ENCODE measurements at places on chromosomes 16 and 17.

DNA sequence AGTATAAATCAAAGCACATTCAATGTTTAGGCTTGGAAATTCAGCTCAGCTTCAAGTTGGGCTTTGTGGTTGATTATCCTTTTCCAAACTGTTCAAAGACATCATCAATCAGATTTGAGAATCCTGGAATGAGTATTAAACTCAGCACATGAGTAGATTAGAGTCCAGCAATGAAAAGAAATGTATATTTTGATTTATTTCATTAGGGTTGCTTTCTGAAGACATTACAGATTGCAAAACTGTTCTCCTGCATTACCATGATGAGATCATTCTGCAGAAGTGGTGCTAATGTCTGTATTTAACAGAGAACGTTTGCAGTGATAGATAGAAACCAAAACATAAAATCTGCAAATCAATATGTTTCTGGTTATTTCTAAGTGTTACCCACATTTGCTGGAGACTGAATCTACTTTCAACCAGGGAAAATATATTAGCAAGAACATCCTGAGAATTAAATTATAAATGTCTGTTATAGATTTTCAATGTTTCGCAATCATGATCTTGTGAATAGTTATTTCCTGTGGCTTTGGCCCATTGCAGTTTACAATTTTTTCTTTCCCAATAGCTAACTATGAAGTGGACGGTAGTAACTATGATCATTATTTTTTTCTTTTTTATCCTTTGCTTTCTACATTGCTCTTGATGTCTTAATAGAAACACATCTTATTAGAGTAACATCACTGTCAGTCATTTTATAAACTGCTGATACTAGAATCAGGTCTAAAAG is 1125.7 kb upstream of the GOT2 start:
- DNase-seq = no peak

DNA sequence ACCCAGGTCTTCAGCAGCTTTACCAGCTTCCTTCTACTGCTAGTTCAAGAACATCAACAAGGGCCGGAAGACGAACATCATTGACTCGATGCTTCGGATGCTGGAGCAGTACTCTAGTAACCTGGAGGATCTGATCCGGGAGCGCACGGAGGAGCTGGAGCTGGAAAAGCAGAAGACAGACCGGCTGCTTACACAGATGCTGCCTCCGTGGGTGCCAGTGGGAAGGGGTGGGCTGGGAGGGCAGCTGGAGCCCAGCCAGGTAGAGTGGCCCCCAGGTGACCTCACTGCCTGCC is 12.1 kb downstream of the GUCY2D start:
- no peak for DNase-seq

- no peak for DNase-seq
These were observed 2.2 kb upstream of the PLEKHH3 start for GRCh38 chr17:42678951-42679491.

DNA sequence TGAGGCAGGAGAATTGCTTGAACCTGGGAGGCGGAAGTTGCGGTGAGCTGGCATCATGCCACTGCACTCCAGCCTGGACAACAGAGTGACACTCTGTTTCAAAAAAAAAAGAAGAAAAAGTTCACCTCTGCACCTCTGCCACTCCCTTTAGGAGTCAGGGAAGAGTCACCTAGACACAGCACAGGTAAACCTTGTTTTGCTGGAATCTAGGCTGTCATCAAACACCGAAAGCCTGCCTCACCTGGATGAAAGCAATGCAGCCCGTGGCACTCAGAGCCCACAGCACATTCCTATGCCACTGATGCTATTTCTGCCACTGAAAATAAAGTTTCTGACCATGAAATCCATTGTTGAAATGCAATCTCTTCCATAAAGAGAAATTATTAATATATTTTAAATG is 22.2 kb downstream of the CFAP52 start:
- DNase-seq = no peak

DNA sequence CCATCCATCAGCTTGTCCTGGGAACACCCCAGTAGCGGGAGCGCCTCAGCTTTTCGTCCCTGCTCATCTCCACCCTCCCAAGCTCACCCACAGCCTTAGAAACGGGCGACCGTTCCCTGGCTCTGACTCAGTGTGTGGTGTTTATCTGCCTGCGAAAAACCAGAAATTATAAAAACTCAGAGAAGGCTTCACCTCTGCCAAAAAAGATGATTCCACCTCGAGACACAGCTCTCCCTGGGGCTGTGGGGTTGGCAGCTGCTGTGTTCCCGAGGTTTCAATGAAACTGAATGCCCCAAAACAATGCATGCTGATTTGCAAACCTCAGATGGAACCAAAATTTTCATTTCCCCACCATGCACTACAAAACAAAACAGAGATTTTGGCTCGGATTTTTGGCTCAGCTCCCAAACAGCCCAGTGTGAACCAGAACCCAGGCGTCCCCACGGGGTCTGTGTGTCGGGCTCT is 62.4 kb upstream of the MED9 start:
- DNase-seq = no peak

DNA sequence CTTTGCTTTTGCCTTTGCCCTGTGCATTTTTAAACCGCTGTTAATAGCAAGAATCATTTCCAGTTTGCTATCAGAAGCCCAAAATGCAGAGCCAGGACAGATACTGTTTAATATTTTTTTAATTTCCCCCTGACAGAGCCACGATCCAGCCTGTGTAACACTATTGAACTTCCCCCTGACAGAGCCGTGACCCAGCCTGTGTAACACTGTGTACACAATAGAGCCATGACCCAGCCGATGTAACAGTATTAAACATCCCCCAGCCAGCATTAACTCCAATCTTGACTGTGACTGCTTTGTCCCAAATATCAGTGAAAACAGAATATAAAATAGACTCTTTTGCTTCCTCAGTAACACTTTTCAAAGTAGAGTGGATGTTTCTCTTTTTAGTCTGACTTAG is 607.9 kb upstream of the CDH5 start:
- DNase-seq = no peak

GRCh38 chr17:45168991-45169752 is 7.5 kb downstream of the HEXIM2 start:
- no peak for DNase-seq

GRCh38 chr17:79412110-79412509 is 198.7 kb downstream of the RBFOX3 start:
- DNase-seq = no peak

DNA sequence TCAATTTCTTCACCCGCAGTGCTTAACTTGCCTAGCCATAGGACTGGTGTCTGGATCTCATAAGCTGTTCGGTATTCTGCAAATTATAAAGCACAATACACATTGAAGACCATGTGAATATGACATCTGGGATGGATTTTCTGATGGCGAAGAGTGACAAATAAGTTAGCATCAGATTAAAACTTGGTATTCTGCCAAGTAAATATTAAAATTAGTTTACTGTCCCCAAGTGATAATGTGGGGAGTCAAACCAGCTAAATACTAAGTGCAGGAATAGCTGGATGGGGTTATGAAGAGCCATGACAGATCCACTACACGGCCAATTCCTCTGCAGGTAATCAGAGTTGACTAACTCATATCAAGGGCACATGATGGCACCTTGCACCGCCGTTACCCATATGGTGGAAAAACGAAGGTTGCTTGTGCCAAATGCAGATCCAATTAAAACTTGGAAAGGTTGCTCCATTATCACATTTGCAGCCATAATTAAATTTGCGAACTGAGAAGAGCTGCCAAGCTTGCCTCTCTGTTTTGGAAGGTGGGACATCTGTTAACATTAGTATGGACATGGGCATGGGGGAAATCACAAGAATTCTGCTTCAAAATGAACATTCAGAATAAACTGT is 114.9 kb upstream of the TOM1L1 start:
- DNase-seq = no peak

DNA sequence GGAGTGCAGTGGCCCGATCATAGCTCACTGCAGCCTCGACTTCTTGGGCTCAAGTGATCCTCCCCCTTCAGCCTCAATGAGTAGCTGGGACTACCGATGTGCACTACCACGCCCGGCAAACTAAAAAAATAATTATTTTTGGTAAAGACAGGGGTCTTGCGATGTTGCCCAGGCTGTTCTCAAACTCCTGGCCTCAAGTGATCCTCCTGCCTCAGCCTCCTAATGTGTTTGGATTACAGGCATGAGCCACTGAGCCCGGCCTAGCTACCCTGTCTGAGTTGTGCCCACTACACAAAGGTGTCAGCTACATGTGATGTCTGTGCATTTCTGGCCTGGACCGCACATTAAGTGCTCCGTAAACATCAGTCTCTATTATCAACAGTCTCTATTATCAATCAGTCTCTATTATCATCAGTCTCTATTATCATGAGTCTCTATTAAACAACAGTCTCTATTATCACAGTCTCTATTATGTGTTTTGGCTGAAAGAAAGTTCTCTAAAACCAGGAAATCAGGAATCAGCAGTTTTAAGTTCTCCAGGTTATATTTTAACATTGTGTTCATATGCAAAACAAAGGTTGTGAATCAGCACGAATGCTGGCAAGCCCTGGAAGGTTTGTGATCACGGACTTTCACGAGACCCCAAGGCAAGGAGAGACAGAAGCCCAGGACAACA is 721 bp upstream of the WWOX start:
- no peak for DNase-seq

- DNase-seq = no peak
These were observed 13.0 kb downstream of the IRX3 start for GRCh38 chr16:54273566-54273965.

DNA sequence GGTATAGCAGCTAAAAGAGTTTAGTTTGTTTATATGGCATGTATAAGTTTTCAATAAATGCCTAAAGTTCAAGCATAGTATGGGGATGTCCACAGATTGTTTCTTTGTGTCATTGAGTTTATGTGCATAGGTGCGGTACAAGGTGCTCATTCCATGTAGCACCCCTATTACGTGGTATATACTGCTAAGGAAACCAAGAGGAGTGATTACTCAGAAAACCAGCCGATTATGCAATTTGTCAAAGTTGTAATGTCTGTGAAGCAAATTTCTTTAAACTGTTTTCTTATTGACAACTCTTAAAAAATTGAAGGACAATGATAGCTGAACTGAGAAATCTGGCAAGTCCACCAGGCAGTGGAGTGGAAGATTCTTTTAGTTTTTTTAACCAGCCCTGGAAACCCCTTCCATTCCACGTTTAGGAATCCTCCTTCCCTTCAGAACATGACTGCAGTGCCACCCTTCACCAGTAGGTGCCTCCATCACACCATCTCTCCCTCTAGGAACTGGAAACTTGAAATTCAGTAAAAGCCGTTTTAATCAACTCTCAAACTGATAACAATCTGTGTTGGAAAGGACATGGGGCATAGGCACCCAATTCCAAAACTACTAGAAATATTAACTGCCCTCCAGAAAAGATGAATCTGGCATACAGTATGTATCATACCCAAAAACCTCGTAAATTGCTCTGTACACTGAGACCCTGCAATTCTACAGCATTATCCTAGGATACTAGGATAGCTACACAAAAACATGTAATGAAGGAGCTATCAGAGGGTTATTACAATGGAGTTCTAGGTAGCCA is 43.5 kb downstream of the REXO5 start:
- peak; percentile 33 for DNase-seq

- DNase-seq = no peak
These were observed 3.9 kb upstream of the BIRC5 start for GRCh38 chr17:78210111-78210510.

DNA sequence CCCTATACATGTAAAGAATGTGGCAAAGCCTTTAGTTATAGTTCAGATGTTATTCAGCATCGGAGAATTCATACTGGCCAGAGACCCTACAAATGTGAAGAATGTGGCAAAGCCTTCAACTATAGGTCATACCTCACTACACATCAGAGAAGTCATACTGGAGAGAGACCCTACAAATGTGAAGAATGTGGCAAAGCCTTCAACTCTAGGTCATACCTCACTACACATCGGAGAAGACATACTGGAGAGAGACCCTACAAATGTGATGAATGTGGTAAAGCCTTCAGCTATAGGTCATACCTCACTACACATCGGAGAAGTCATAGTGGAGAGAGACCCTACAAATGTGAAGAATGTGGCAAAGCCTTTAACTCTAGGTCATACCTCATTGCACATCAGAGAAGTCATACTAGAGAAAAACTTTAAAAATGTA is 42.5 kb downstream of the ZNF267 start:
- DNase-seq = no peak

GRCh38 chr17:19759568-19760549 is 11.8 kb upstream of the ALDH3A1 start:
- DNase-seq = no peak

- no peak for DNase-seq
These were observed 21.3 kb downstream of the TMEM186 start for GRCh38 chr16:8776129-8776584.

- DNase-seq = no peak
These were observed 27.1 kb downstream of the SCPEP1 start for GRCh38 chr17:57004944-57005579.

GRCh38 chr16:56349711-56350161 is 75.6 kb downstream of the AMFR start:
- no peak for DNase-seq

GRCh38 chr16:85553436-85554113 is 59.5 kb upstream of the GSE1 start:
- DNase-seq = no peak

- no peak for DNase-seq
These were observed 816.2 kb downstream of the CDH11 start for GRCh38 chr16:64305663-64306062.

GRCh38 chr17:18860161-18860972 is 2.4 kb downstream of the PRPSAP2 start:
- no peak for DNase-seq

DNA sequence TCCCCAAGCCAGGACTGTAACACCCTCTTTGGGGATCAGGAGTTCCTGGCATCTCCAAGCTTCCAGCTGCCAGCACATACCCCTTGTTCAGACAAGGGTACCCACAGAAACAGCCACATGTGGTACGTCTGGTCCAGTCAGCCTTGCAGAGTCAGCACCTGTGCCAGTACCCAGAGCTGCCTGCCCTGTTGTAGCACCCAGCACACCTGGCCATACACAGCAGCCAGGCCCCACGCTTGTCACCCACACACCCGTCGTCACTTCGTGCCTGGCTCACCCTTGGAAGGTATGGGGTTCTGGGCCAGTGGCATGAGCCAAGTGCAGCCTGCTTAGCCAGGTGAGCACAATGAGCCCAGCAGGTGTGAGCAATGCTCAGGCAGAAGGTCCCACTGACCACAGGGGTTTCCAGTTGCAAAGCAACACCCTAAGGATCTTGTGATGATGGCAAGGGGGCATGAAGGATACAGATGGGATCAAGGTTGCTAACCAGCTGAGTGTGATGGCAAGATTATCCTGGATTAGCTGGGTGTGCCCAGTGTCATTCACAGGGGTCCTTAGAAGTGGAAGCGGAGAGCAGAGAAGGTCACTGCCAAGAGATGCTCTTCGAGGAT is 202.3 kb downstream of the CPPED1 start:
- no peak for DNase-seq

GRCh38 chr17:42581744-42582270 is 4.3 kb upstream of the PSMC3IP start:
- no peak for DNase-seq

Measured in stimulated activated CD8-positive, alpha-beta memory T cell treated with anti-CD3 and anti-CD28 coated beads, Interleukin-12 subunit alpha, Interleukin-12 subunit beta, amount 100 ng/mL, for 1 hour (primary cell).